Fibroblast of skin of left biceps (primary cell): ENCODE measurements at places on chromosomes 3 and 15.

DNA sequence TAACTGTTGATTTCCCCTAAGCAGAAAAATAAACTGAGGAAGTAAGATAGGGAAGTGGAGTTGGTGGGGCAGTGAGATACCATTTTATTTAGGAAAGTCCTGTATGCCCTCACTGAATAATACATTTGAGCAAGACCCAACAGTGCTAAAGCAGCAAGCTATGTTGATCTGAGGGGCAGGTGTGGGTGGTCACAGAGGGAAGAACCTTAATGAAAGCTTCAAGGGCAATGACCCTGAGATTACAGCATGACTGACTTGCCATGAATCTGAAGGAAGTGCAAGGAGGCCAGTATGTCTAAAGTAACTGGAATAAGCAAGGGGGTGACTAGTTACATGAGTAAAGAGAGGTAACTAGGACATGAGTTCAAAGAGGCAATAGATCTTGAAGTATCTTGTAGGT lies 159.5 kb downstream of the CD47 start:
- DNase-seq: no peak

DNA sequence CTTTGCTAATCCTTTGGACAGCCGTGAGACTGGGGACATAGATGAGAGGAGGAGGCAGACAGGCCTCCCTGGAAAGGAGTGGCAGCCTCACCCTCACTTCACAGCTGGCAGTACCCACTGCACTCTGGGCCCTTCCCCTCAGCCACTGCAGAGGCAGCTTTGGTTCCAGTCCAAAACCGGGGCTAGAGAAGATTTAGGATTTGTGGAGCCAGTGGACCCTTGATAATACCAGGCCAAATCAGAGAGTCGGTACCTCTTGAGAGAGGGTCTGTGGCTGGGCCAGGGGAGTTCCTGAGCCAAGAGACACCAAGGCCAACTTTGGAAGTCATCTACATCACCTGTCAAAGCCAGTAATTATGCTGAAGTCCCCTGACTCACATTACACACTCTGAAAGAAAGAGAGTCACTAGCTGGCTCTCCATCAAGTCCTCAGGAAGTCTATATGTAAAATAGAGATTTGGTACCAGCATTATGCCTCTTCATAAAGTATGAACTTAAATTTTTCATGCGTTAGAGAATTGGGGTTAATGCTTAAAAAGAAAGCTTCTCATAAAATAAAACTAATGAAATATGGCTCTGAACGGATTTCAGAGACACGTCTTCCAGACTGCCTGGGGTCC lies 244.1 kb upstream of the SEMA6D start:
- DNase-seq: no peak

GRCh38 chr3:55968331-55968730 lies 481.2 kb upstream of the WNT5A start:
- DNase-seq: no peak

DNA sequence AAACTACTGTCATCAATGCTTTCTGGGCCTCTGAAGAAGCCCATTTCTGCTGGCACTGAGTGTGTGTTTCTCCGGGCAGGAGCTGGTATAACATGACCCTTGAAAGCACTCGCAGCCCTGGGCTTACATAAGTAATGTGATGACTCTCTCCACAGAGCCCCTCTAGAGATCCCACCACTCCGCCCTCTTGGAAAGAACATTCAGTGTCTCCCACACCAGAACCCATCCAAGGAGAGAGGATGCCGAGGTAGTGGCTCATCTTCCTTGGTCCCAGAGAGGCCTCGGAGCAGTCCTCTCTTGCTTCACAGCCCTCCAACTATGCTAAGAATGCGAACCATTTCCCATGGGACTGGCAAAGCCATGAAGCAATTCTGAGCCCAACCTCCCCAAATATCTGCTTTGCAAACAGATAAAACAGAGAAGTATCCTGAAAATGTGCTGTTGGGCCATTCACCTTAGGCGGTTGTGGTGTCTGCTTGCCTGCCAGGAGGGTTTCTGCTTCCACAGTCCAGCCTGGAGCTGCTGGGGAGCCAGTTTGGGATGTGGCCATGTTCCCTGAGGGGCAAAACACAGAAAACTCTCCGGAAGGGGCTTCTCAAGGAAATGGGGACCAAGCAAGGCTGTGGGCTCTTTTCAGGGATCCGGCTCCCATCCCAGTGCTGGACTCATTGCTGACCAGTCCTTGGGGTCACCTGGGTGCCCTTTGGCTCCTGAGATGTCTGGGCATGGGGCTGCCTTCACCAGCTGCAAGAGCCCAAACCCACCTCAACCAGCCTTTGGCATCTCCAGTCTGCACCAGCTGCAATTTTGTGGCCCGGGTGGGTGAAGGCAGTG lies 47.3 kb downstream of the AMOTL2 start:
- DNase-seq: peak; percentile 99

- DNase-seq: no peak
Observed at GRCh38 chr3:12933901-12934300, 92.5 kb upstream of the RPL32 start.

DNA sequence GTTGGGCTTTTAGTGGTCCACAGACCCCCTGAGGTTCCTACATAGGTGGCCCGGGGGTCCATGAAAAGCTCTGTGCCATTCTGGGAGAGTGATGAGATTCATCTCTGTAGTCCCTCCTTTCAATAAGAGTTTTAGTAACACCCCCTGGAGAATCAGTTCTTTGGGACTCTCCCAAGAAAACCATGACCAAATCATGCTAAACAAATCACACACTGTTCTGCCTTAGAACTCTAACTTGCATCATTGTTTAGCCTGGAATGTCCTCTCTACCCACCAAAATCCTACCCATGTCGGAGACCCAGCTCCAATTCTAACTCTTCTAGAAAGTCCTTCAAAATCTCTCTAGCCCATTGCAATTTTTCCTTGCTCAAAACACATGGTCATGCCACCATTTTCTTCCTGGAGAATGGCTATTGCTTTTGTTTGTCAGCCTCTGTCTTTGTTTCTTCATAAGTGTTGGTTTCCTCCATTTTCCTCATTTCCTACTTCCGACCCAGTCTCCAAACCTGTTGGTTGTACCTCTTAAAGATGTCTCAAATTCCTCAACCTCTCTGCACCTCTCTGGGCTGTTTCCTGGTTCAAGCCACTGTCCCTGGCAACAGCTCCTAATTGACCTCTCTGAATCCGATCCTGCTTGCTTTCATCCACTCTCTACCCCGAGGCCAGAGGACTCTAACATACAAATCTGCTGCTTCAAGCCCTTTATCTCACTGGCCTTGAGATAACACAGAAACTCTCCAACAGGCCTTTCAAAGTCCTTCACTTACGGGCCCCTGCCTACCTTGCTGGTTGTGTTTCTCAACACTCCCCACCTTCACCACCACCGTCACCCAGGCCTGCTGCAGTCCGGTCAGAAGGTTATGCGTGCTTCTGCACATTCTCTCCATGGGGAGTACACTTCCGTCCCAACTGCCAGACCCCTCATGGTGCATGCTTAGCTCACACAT lies 23.7 kb downstream of the CYP19A1 start:
- no peak for DNase-seq

- no peak for DNase-seq
Observed at GRCh38 chr3:100213891-100214573, 46.8 kb upstream of the TBC1D23 start.

GRCh38 chr3:168051531-168052471 lies 43.9 kb downstream of the GOLIM4 start:
- DNase-seq: no peak

- DNase-seq: peak; percentile 88
Observed at GRCh38 chr15:87267798-87268197, 988.7 kb downstream of the NTRK3 start.

- DNase-seq: no peak
Observed at GRCh38 chr3:118900737-118901525, 133.7 kb downstream of the IGSF11 start.

GRCh38 chr15:82698711-82699345 lies 10.8 kb downstream of the AP3B2 start:
- no peak for DNase-seq
